Stimulated activated CD8-positive, alpha-beta memory T cell treated with anti-CD3 and anti-CD28 coated beads, Interleukin-4, amount 100 ng/mL, for 1 hour (primary cell): ENCODE measurements at places on chromosomes 6 and 20.
A peak's percentile ranks its signal among the peaks of the same experiment; 100 is the strongest.

- DNase-seq, result no peak
Observed at GRCh38 chr6:144481527-144481926, 196.4 kb downstream of the UTRN start.

- no peak for DNase-seq
Observed at GRCh38 chr6:128305976-128306375, 214.4 kb downstream of the PTPRK start.

DNA sequence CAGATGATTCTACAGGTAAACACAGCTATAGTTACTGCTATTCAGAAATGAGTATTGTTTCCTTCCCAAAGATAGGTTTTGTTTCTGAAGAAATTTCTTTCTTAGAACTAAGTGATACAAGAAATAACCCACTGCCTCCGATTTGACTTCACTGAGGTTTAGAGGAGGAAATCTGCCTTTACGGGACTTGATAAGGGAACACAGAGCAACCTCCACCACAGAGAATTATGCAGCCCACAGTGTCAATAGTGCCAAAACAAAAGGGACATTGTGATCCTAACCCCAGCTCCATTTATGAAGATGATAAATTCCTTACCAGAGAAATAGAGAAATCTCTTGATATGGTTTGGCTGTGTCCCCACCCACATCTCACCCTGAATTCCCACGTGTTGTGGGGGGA is 164.6 kb downstream of the ZNF217 start:
- no peak for DNase-seq

- DNase-seq, result no peak
Observed at GRCh38 chr6:136051140-136051775, 198.9 kb downstream of the MTFR2 start.

DNA sequence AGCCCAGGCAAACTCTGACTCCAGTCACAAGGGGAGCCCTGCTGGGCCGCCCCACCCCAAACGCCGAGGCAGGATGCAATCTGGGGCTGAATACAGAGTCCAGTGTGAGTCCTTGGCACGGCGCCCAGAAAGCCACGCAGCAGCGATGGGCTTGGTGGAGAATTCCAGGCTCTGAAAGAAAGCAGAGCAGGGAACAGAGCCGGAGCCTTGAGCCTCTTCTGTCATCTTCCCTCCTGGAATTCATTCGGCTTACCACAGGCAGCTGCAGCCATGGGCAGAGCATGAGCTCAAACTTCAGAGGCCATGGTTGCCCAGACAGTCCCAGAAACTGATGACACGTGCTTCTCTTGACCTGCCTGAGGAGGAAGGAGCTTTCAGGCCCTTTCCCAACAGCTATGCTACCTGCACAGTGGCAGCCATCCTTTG is 441.1 kb upstream of the JARID2 start:
- no peak for DNase-seq

DNA sequence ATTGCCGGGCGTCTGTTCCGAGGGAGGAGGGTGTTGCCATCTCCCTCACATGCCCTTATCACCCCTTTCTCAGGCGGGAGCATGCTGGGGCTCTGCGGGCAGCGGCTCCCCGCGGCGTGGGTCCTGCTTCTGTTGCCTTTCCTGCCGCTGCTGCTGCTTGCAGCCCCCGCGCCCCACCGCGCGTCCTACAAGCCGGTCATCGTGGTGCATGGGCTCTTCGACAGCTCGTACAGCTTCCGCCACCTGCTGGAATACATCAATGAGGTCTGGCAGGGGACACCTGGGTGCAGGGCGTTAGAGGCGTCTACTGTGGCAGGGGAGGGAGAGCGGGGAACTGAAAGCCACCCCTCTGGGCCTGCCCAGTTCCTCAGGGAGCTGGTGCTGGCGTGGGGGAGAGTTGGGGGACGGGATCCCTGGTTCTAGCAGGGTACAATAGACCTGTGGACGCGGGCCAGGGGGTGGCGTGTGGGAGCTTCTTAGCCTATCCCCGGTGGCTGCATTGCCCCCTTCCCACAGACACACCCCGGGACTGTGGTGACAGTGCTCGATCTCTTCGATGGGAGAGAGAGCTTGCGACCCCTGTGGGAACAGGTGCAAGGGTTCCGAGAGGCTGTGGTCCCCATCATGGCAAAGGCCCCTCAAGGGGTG is 697 bp downstream of the PPT2 start:
- peak; percentile 48 for DNase-seq

DNA sequence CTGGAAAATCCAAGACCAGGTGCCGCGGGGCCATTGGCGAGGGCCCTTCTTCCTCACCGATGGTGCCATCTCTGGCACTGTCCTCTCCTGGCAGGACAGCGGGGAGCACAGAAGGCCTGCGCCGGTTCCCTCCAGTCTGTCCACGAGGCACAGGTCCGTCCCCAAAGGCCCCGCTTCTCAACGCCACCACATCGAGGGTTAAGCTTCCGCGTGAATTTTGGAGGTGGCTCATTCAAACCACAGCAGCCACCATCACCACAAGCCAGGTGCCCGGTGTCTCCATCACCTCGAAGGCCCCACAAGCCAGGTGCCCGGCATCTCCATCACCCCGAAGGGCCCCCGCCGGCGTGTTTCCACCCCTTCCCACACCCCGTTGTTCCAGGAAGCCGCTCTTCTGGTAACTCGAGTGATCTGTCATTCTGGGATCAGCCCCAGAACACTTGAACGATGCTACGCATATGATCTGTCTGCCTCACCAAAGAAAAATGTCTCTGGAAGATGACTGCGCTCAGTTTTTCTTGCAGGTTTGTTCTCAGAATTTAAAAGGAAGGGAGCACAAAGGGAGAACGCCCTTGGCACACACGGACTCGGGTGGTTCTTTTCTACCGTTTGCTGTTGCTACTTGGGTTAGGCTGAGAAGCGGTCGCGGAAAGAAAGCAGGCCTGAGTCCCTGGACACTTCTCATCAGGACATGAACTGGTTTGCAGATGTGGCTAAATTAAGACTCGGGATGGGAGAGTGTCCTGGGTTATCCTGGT is 9.9 kb upstream of the KIF25 start:
- DNase-seq, result no peak

DNA sequence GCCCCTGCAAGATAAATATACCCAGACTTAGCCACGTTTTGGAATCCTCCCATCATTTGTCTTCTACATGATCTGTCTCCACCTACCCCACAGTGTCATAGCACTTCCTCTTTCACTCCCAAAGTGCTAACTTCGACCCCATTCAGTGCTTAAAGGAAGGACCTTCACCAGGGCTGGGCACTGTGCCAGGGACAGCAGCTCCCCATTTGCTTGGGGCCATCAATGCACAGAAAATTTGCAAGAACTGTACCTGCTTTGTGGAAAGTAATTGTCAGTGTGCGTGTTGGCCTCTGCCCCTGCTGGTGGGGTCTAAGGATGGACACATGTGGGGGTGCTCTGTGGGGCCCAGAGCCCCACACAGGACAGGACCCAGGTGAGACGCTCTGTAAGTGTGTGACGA is 5.2 kb upstream of the BPIFA2 start:
- DNase-seq, result no peak

DNA sequence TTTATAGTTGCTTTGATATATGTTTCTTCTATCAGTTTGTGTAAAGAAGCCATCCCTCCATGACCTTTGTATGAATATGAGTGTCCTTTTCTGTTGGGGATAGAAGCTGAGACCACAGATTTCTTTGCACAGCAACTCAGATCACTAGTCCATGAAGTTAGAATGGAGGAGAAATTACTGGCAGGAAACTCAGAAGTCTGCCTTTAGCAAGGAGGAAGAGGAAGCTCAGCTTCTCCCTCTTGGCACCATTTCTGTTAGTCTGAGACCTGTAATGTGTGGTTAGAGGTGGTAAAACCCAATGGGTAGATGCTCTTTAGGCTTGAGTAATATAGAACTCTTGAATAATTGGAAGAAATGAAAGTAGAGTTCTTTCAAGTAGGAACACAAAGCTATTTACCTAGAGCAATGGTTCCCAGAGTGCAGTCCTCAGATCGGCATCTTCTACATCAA is 995.3 kb upstream of the FLRT3 start:
- DNase-seq, result no peak

GRCh38 chr6:131399433-131399832 is 173.6 kb upstream of the ARG1 start:
- no peak for DNase-seq

GRCh38 chr20:8849990-8850389 is 218.9 kb upstream of the PLCB4 start:
- no peak for DNase-seq

GRCh38 chr6:169953686-169954085 is 202.3 kb downstream of the ERMARD start:
- no peak for DNase-seq

DNA sequence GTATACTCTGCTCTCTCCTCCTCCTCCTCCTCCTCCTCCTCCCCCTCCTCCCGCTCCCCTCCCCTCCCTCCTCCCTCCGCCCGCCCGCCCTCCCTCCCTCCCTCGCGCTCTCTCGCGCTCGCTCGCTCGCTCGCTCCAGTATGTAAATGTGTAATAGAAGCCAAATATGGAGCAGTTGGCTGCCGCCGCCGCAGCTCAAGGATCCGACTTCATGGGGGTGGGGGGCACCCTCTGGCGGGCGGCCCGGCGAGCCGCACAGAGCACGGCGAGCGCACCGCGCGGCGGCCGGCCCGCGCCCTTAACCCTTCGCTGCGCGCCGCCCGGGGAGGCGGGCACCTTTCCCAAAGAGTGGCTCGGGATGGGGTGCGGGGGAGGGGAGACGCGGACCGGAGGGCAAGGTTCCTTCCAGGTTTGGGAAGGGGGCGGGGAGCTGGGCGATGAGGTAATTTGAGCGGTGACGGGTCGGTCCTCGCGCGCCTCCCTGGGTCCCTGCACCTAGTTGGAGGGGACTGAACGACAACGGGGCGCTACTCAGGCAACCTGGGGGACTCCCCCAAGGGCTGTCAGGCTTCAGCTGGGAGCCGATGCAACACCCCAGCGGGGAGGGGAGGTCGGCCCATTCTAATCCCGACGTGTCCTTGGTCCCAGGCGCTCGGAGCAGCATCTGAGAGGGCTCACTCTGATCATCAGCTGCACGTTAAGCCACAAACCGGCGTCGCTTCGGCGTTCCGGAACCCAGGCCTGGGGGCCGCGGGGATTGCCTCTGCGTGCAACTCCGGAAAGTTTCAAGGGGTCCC is 409 bp upstream of the ATXN1 start:
- DNase-seq, result peak; percentile 75

DNA sequence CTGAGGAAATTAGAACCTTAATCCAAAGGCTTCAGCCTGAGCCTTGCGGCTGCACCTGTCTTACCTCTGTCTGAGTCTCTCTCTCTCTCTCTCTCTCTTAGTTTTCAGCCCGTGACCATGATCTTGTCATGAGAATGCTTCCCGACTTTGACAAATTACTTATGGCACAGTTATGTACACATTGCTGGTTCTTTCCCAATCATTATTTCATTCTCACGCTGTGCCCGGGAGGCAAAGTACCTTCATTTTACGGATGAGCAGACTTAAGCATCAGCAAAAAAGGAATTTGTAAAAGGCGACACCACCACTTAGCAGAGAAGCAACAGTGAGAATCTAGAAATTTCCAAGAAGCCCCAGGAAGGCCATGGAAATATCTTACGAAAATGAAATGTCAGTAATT is 54.6 kb downstream of the GMPR start:
- DNase-seq, result no peak

GRCh38 chr20:46438156-46438750 is 31.8 kb upstream of the ELMO2 start:
- no peak for DNase-seq

DNA sequence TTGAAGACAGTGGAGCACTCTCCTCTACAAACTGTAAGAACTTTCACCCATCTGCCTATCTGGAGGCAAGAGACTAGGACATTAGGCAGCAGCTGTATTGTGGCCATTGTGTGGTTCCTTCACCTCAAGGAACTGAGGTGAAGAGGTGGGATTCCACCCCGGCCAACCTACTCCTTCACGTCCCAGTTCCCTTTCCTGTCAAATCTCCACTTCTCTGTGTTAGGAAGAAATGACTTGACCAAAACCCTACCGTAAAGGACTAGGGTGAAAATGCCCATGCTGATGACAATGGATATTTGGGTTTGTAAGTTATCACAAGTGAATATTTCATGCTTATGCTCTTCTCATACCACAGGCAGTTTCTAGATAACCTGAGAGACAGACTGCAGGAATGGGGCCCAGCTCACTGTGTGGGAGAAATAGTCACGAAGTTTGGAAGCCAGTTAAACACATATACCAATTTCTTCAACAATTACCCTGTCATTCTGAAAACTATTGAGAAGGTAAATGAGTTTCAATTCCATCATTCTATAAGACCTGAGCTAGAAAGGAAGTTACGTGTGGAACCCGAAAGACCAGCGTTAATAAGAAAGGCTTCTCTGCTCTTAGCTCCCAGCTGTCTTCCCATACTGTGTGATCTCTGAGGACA is 86.6 kb downstream of the ECT2L start:
- DNase-seq, result no peak

DNA sequence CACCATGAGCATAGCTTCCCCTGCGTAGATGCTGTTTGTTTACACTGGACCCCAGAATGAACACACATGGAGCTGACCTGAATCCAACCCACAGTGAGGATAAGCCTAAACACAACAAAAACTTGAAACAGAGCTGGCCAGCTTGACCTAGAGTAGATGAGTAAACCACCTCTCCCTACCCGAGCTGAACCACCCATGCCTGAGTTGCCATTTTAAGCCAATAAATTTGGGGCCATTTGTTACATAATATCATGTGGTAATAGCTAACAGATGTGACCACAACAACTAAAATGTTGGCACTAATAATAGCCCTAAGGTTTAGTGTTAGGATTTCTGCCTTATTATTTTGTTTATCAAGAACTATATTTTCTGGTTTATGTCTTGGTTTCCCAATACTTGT is 103.2 kb upstream of the GRIK2 start:
- no peak for DNase-seq

GRCh38 chr6:162681447-162681846 is 46.1 kb downstream of the PRKN start:
- no peak for DNase-seq

GRCh38 chr20:16537918-16538317 is 35.3 kb downstream of the KIF16B start:
- no peak for DNase-seq

DNA sequence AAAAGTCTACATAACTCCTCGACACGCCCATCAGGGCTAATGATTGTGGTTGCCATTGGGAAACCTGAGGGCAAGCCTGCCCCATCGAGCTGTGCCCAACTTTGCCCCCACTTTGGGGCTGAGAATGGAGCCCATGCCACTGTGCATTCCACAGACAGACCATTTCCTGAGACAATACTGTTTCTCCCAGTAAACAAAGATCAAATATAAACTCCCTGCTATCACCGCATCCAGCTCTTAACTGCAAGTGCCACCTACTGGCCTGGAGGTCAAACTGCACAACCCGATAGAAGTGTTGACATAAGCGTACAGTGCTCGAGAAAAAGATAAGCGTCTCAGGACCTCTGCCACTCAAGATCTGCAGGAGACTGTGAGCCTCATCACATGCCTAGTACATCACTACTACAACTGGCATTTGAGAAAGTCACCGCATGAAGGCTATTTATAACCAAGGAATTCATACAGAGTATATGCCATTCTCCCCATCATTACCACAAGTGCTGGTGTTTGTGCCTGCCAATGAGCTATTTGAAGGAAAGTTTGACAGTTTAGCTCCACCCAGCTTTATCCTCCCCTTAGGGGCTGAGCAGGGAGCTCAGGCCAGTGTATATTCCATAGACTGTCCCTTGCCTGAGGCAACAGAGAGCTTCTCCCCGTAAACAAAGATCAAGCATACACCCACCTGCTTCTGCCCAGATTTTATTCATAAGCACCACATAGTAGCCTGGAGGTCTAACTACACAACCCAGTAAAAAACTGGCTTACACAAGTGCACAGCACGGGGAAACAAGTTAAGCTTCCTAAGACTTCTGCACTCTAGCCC is 4.5 kb upstream of the DEFB126 start:
- DNase-seq, result no peak
